Esophagus muscularis mucosa (tissue), 4 donors: ENCODE measurements at places on chromosomes 3 and 15.

DNA sequence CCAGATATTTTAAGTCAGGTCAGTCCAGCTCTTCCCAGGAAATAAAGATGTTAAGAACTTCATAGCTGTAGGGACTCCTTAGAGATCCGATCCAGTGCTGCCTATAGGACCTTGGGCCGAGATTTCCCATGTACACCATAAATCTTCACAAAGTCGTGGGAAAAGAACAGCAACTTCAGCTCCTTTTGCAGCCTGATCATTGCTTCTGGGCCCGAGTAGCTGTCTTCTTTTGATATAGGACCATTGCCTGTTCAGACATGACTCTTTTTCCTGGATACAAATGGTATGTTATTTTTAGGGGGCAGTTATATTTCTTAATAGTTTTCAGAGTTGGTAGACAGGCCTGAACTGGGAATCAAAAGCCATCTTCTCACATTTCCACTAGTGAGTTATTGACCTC, 20.5 kb downstream of the IL1RAP start:
- DNase-seq, result no peak

- DNase-seq, result no peak
Observed at GRCh38 chr3:169090559-169090958, 573.0 kb downstream of the MECOM start.

DNA sequence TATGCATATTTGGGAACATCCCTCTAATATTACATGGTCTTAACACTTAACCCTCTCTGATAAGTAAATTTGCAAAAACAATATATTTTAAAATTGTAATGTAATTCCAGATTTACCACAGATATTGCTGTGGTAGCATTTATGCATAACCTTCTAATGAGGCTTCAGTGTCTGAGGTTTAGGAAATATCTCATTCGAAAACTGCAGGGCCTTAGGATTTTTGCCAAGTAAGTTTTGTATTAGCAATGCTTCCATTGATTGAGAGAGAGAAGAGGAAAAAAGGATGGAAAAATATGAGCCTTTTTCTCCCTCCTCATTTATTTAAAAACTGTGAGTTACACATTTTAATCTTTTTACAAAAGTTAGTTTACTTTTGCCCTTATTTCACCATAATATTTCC, 294.6 kb downstream of the EPHA3 start:
- DNase-seq, result no peak

DNA sequence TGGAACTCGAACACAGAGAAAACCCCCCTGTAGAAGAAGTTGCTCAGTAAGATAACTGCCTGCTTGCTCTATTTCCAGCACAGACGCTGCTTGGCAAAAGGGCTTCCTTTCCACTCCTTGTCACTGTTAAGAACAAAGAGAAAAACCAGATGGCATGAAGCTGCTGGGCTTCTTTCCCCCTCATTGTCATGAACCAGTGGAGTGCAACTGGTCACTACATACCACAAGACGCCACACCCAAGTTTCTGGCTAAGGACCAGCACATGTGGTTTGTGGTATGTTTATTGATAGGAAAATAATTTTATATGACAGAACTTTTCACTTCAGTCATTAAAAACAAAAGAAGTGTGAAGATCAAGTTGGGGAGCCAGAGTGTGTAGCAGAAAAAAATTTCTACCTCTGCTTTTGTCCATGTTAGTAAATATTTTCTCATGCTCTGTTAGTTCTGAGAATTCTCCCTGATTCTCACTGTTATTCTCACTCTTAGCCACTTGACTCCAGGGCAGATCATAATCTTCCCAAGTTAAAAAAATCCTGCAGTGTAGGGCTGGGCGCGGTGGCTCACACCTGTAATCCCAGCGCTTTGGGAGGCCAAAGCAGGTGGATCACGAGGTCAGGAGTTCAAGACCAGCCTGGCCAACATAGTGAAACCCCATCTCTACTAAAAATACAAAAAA, 37.9 kb downstream of the CLK3 start:
- no peak for DNase-seq

- DNase-seq, result no peak
Observed at GRCh38 chr3:13607821-13608597, 59.1 kb downstream of the FBLN2 start.

- DNase-seq, result no peak
Observed at GRCh38 chr3:128456776-128457715, 9.6 kb downstream of the DNAJB8 start.

- DNase-seq, result no peak
Observed at GRCh38 chr3:121175083-121175482, 267.1 kb downstream of the STXBP5L start.
